ENCODE measurements at places on chromosomes 11 and 22. TPM values are rescaled to one million over a fixed set of nuclear protein-coding genes. Genes with fewer than 3 reads are reported as not detected.

GRCh38 chr11:68749229-68750123 is 1.8 kb downstream of the TESMIN start:
- no peak for DNase-seq

The PVALB gene
- not detected for total RNA-seq

The SUSD2 gene
- total RNA-seq: 3.0 TPM

The LARGE1 gene
- 48.2 TPM for total RNA-seq

DNA sequence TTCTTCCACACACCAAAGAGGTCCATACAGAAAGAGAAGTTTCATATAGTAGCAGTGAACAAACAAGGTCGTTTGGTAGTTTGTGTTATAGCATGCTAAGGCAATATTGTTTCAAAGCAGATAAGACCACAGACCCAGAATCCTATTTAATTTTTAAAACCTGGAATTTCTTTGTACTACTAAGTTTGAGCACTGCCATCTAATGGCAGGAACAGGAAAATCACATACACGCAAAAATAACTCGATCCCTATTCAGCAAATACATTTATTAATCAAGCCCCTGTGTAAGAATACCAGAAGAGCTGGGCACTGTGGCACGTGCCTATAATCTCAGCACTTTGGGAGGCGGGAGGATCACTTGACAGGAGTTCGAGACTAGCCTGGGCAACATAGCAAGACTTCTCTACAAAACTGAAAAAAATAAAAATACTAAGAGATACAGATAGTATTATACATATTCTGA is 2.9 kb upstream of the BTBD10 start:
- DNase-seq: no peak

GRCh38 chr11:26896719-26897118 is 97.2 kb upstream of the FIBIN start:
- DNase-seq: no peak

GRCh38 chr11:123188508-123189165 is 6.4 kb downstream of the CLMP start:
- DNase-seq: no peak

The EMID1 gene
- 4.7 TPM for total RNA-seq

The DCDC1 gene
- total RNA-seq: 1.1 TPM

The TRIM22 gene
- total RNA-seq: 39.2 TPM

GRCh38 chr11:113876074-113876797 is 864 bp upstream of the USP28 start:
- DNase-seq: no peak

DNA sequence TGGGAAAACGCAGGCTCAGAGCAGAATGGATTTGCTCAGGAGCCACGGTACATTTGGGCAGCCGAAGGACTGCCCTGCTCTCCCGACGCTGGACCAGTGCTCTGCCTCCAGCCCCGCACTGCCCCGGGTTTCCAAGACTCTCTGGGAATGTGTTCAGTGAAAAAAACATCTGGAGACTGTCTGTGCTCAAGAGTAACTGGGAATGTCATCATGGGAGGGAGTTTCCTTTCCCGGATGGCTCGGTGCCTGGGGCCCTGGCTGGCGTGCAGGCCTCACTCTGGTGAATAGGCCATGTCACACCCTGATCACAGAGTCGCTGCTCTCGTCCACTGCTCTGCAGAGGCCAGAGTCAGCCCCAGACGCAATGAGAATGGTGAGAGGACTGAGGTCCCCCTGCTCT is 9.8 kb upstream of the APOL6 start:
- DNase-seq: peak; percentile 97

The CDPF1 gene
- 18.2 TPM for total RNA-seq

- no peak for DNase-seq
These were observed 20.0 kb downstream of the FAM83F start for GRCh38 chr22:40014667-40015248.

DNA sequence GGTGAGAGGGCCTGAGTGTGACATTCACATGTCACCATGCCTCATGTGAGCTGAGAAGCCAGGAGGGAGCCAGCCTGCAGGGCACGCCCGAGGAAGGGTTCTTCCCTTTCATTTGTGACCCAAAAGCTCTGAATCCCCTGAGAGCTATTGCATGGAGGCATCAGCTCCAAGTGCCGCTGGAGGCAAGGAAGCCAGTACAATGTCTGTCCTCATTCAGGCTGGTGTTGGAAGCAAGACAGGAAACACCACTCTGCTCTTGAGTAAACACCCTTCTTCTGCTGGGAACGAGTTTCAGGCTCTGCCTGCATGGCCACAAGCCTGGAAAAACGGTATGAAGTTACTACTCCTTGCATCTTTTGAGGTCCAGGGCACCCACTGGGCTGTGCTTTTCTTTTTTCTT is 83.8 kb upstream of the LARGE1 start:
- DNase-seq: no peak

DNA sequence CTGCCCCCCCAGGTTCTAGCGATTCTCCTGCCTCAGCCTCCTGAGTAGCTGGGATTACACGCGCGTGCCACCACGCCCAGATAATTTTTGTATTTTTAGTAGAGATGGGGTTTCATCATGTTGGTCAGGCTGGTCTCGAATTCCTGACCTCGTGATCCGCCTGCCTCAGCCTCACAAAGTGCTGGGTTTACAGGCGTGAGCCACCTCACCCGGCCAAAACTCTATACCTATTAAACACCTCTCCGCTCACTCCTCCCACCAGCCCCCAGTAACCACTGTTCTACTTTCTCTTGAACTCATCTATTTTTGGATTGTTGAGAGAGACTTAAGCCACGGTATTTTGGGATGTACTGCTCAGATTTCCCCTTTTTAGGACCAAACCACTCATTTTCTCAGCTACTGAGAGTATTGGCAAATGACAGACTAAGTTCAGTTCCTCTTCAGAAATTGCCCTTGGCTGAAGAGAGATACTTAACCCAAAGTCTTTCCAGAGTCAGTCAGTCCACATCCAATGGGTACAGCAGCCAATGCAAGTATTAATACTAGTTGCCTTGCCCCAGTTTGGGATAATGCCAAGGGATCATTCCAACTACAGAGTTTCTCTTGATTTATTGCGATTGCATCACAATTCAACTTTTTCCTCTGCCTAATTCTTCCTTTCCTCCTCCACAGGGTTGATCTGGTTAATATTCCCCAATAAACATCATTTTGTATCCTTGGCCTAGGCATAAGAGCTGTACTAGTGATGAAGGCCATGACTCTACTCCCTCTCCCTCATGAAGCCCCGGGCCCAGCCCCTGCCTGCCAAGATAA is 36.8 kb upstream of the CSTF3 start:
- no peak for DNase-seq

GRCh38 chr11:11740836-11741235 is 100.9 kb upstream of the USP47 start:
- no peak for DNase-seq

The IGLL1 gene
- not detected for total RNA-seq

The OR52A1 gene
- not detected for total RNA-seq

The DEUP1 gene
- not detected for total RNA-seq

DNA sequence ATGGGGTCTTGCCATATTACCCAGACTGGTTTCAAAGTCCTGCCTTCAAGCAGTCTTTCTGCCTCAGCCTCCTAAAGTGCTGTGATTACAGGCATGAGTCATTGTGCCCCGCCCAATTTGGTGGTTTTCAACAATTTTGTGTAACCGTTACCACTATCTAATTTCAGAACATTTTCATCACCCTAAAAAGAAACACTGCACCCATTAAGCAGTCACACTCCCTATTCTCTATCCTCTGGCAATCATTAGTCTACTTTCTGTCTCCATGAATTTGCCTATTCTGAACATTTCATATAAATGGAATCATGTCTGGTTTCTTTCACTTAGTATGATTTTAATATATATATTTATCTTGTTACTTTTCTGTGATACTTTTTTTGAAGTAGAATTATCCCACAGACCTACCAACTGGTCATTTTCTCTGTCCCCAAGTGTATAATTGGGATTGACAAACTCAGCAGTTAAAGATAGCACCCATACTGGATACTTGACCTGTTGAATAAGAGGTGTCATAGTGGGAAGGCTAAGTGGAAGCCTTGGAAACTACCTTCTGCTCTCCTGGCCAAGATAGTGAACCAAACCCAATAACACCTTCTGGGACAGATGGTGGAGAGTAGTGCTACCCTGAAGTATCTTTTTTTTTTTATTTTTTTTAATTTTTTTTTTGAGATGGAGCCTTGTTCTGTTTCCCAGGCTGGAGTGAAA is 64.8 kb downstream of the STIM1 start:
- DNase-seq: peak; percentile 76

GRCh38 chr11:62540804-62541701 is 5.6 kb downstream of the AHNAK start:
- peak; percentile 75 for DNase-seq

DNA sequence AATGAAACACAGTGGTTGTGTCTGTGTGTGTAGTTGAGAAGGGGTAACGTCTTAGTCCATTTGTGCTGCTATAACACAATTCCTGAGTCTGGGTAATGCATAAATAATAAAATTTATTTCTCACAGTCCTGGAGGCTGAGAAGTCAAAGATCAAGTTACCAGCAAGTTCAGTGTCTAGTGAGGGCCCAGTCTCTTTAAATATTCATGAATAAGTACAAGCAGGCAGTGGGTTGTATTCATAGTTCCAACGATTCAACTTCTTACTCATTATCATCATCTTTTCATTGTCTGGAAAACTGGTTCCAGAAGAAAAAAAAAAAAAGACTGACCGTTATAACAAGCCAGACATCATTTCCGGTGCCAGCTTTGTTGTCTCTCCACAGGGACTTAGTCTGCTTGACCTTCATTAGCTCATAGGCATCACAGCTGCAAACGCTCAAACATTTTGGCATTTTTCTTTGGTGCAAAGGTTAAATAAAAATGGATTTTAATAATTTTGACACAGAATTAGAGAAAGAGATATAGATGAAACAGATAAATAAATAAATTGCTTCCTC is 1297.5 kb downstream of the LRRC4C start:
- DNase-seq: no peak

- peak; percentile 48 for DNase-seq
These were observed 259.5 kb downstream of the BRD1 start for GRCh38 chr22:49567899-49568750.

DNA sequence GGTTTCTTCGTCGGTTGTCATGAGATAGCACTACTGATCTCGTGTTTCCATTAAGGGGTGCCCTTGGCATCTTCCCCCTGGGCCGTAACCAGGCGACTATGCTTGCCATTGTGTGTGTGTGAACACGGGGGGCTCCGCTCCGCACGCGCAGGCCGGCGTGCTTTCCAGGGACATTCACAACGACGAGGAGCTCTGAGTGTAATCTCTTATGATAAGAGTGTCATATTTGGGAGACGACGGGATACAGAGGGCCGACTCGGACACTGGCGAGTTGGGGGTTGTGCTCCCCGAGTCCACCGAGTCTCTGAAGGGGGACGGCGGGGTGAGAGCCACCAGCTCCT is 170.9 kb upstream of the CTSC start:
- DNase-seq: no peak

The NPAT gene
- total RNA-seq: 12.7 TPM

All from sigmoid colon (tissue), 7 donors.